ENCODE measurements at places on chromosomes 16 and 17.

DNA sequence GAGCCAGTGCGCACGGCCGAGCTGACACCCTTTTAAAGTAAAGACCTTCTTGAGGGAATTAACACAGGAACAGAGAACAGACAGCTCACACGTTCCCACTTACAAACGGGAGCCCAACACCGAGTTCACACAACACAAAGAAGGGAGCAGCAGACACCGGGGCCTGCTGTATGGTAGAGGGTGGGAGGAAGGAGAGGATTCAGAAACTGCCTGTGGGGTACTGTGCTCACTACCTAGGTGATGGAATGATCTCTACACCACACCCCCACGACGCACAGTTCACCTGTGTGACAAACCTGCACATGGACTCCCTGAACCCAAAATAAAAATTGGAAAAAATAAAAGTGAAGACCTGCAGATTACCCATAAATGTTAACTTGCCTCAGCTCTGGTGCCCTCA lies 32.5 kb downstream of the TMC6 start:
- no peak for DNase-seq

- DNase-seq: no peak
These were observed 63.9 kb downstream of the NXN start for GRCh38 chr17:915538-916201.

- DNase-seq: peak; percentile 26
These were observed 557.7 kb upstream of the CDH5 start for GRCh38 chr16:65808790-65809189.

- DNase-seq: peak; percentile 100
These were observed at the start of the genes POLR3K and SNRNP25 for GRCh38 chr16:53346-54236. Gene POLR3K, minus strand, starts transcription at chr16:53608. Its CDS starts 22 bp downstream, at chr16:53586. Gene SNRNP25, plus strand, starts transcription at chr16:53828. Its CDS starts 189 bp downstream, at chr16:54017.

DNA sequence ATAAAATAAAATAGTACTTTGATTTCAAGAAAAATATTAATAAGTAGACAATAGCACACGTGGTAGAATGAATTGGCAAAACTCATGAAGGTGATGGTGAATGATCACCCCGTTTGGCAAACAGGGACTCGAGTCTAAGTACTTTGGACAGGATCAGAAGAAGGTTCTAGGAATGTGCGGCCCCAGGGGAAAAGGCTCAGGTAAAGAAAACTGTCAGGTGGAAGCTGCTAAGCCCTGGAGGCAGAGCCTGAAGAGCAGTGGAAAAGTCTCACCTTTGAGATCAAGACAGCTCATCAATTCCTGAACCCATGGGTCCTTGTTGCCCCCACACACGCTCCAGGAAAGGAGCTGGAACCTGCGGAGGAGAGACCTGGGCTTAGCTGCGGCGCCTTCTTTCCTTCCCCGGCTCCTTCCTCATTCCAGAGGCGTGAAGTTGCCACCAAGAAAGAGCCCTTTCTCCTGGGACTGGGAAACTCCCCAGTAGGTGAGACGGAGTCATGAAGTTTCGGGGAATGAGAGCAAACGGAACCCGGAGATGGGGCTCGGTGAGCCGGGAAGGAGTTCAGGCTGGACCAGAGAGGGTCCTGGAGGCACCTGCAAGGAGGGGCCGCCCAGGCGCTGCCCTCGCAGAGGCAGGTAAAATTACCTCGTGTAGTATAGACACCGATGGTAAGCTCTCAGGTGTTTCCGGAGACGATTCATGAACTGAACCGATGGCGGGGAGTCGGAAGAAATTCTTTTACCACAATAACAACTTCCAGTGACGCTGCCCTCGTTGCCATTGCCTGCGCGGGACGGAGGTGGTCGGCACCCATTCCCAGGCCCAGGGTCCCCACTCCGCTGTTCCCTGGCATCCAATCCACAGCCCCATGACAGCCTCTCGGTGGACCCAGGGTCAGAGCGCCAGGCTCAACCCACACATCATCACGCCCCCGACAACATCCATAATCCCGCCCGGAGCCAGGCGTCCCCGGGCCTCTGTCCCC lies 1.2 kb upstream of the ZMYND15 start:
- DNase-seq: peak; percentile 70

DNA sequence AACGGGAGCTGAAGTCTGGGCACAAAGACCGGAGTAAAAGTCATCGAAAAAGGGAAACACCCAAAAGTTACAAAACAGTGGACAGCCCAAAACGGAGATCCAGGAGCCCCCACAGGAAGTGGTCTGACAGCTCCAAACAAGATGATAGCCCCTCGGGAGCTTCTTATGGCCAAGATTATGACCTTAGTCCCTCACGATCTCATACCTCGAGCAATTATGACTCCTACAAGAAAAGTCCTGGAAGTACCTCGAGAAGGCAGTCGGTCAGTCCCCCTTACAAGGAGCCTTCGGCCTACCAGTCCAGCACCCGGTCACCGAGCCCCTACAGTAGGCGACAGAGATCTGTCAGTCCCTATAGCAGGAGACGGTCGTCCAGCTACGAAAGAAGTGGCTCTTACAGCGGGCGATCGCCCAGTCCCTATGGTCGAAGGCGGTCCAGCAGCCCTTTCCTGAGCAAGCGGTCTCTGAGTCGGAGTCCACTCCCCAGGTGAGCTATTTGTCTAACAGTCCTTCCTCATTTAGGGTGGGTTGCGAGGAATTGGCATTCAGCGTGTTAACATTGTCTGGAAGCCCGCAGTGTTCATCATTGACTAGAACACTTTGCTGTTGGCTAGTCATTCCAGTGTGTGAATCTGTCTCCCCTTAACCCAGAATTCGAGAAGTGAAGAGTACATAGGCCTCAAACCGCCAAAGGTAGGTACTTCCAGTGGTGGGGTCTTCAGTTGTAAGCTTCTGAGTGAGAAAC lies 1.5 kb downstream of the CDK12 start:
- no peak for DNase-seq

- DNase-seq: no peak
These were observed 31.4 kb upstream of the CACNG5 start for GRCh38 chr17:66803474-66803951.

DNA sequence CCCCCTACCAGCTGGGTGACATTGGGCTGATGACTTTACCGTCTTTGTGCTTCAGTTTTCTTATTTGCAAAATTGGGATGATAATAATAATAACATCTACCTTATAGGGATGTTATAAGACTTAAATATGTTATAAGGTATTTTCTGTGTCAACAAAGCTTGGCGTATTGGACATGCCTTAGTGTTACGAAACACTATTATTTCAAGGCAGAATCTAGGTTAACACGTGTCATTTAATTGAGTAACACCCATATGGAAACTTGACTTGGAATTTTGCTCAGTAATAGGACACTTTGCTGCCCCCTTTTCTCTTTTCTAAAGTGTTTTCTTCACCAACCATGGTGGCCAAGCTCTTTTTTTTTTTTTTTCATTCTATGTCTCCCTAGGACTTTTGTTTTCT lies 294.2 kb upstream of the SALL1 start:
- no peak for DNase-seq

GRCh38 chr17:59827721-59828477 lies 64.8 kb downstream of the TUBD1 start:
- DNase-seq: peak; percentile 34

- DNase-seq: no peak
These were observed 81.4 kb downstream of the XYLT1 start for GRCh38 chr16:17389384-17389783.

- DNase-seq: no peak
These were observed 1304.7 kb downstream of the CDH8 start for GRCh38 chr16:60731329-60732050.

- no peak for DNase-seq
These were observed 76.7 kb downstream of the RTN4RL1 start for GRCh38 chr17:1948517-1948825.

DNA sequence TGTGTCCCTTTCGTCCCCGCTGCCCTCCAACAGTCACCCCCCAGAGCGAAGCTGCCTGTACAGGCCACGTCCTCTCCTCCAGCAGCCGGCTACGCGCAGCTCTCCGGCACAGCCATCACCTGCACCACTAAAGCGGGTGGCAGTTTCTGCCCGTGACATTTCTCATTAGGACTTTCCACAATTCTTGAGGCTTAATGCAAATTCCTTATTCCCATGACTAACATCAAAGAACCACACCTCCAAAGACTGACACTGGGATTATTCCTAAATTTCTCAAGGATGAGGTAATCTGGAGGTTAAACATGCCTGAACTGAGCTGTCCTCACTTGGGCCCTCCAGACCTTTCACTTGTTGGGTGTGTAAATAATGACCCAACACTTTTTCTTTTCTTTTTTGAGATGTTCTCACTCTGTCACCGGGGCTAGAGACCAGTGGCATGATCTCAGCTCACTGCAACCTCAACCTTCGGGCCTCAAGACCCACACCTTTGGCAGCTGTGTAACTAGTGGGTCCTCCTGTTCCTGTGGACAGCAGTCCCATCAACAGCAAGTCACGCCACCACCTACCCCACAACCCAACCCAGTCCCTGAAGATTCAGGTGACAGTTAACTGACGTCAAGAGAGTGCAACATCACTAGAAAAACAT lies 11.7 kb downstream of the ANKRD11 start:
- DNase-seq: no peak

GRCh38 chr16:49664221-49665215 lies 191.4 kb downstream of the ZNF423 start:
- DNase-seq: no peak

DNA sequence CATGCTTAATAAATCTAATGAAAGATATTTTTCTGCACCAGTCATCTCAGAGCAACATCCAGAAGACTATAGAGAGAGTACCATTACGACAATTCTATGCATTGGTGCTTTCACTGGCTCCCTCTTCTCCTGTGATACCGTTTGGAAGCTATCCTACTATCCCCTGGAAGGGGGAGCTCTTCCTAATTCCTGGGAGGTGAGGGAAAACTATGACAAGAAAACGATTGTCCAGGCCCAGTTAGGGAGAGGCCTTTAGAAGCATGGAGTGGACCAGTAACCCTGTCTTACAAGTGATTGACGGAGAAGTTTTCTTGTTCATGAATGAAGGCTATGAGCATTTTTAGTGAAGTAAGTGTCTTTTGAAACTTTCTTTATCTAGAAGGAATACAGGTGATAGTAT lies 150.2 kb downstream of the TANC2 start:
- no peak for DNase-seq

DNA sequence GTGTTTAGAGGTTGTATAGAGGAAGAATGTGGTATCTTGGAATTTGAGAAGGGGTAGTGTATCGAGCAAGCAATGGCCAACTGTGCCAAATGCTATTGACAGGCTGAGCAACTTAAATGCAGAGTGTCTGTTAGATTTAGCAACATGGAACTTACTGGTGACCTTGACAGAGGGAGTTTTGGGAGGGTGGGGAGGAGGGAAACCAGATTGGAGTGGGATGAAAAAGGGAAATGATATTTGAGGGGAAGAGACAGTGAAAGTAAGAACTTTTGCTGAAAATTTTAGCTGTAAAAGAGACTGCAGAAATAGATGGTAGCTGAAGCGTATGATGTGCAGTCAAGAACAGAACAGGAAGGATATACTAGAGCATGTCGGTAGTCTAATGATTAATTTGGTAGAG lies 1.1 kb downstream of the LRRC36 start:
- no peak for DNase-seq

DNA sequence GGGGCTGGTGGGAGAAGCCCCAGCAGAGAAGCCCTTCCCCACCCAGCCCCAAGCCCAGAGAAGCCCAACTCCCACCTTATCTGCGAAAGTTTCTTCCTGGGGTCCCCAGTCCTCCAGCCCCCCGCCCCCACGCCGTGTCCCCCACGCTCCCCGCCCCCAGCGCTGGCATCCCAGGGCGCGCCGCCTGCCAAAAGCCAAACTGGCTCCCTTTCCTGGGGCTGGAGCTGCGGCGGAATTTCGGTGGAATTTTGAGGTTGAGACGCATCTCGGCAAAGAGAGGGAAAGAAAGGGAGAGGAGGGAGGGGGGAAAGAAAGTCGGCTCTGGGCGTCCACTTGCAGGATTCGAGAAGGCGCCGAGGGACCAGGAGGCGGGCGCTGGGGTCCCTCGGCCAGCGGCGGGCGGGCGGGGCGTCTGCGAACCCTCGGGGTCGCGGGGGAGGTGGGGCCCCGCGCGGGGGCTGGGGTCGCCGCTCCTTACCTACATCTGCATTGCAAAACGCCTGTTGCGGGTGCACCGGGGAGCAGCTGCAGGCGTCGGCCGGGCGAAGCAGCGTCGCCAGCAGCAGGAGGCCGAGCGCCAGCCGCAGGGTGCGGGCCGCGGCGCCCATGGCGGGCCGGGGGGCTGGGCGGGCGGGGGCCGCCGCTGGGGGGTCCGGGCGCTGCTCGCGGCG lies 571 bp downstream of the TIMP2 start:
- peak; percentile 68 for DNase-seq

- DNase-seq: peak; percentile 88
These were observed 1.0 kb upstream of the ANKRD40CL start for GRCh38 chr17:50768346-50768761.

DNA sequence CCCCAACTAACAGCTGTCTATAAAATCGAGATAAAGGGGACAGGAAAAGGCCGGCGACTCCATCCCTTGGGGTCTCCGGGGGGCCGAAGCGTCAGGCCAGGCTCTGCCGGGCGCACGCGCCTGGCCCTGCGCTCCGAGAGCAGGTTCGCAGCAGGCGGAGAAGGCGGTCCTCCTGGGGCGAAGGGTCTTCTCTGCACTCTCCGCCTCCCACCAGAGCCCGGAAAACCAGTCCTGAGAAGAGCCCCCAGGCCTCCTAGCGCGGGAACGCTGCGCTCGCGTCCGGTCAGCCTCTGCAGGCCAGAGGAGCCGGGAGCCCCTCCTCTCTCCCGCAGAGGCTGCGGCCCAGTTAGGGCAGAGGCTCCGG lies 5.1 kb downstream of the FOXF1 start:
- DNase-seq: peak; percentile 48

DNA sequence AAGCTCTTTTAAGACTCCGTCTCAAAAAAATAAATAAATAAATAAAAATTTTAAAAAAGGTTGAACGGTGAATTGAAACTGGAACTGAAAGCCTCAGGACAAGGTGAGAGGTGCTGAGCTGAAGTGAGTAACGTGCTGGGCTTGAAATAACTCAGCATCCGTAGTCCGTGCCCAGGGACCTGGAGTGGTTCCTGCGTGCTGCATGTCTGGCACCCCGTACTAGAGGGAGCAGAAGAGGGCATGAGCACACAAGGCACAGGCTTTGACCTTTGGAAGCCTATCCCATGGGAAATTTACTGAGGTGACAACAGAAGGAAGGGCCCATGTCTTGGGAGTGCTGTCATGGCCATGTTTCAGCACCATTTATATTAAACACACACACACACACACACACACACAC lies 4.5 kb upstream of the MEIOB start:
- no peak for DNase-seq

DNA sequence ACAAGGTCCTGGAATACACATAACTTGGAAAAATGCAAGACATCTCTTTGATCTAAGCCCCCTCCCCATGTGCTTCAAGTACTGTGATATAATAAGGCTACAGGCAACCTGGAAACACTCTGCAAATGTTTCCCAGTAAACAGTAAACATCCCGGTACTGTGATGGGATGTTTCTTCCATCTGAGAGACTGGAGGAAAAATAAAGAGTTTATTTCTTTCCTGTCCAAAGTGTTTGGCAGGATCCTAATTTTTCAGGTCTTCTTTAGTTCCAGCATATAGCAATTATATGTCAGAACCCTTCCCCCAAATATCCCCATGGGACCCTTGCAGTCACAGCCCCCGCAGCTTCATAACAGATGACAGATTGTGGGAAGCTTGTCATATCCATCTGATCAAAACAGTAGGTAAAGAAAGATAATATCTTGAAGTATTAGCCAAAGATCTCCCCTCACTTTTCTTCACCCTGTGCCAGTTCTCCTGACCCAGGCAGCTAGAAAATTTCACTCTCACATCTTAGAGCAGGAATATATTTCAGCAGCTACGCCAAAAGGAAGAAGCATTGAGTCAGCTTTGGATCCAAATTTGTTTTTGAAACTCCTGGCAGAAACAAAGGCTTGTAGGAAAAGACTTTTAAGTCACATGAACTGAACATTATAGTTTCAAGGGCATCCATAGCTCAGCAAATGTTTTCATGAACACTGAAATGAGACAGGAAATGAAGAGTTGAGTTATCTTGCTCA lies 141.3 kb downstream of the HS3ST3A1 start:
- DNase-seq: no peak

Measured in stomach (tissue), 19 donors.